ENCODE measurements at places on chromosomes 3 and 15.

DNA sequence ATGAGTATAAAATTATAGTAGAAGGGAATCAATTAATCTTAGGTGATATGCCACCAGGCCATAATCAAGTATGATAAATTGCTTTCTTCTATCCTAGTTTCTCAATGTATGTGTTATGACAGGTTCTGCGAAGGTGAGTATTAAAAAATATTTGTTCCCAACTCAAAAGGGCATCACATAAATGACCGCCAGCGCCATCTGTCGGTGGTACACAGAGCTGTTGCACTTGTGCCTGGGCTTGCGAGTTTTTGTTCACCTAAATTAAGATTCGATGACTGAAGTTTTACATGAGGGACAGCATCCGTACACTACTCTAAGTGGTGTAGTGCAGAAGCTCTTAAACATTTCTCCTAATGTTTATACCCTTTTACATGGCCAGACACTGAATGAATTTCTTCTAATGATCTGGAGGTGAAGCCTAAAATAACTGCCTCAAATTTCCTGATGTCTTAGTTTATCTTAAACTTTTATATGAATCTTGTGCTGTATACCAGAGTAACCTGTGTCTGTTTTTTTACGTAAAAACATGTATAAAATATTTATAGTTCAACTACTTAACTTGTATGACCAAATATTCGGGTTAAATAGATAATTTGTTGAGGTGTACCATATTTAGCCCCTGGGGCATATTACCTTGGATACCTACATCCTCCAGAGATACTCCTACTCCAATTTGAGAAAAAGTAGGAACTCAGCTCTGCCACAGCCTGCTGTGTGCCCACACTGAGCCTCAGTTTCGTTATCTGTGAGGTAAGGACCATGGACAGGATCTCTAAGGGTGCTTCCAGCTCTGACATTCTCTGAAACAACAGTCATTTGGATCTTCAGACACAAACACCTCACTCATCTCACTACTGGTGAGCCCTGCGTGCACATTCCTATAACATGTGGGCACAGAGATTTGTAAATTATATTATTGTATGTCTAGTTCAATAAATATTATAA, 365.6 kb downstream of the MAGI1 start:
- DNase-seq = no peak

GRCh38 chr3:72223116-72223515, 438.2 kb upstream of the PROK2 start:
- DNase-seq = no peak

- peak; percentile 7 for DNase-seq
These were observed 41.2 kb downstream of the PTPN23 start for GRCh38 chr3:47421741-47422649.

- no peak for DNase-seq
These were observed 14.2 kb upstream of the SPATA12 start for GRCh38 chr3:57046101-57046765.

DNA sequence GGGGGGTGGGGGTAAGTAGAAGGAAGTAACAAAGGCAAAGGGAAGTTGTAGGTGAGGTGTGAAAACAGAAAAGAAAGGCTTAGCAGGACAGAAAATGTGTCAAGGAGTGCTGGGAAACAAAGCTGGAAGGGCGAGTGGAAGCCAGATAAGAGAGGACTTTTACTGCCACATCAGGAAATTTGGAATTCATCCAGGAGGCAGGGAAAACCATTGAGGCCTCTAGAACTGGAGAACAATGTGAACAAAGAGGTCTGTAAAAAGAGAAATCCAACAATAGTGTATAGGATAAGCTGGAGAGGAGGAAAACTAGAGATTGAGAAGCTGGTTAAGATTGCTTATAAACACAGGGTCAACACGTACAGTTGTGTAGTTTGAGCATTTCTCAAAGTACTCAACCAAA, 116.6 kb downstream of the NTRK3 start:
- DNase-seq = no peak

DNA sequence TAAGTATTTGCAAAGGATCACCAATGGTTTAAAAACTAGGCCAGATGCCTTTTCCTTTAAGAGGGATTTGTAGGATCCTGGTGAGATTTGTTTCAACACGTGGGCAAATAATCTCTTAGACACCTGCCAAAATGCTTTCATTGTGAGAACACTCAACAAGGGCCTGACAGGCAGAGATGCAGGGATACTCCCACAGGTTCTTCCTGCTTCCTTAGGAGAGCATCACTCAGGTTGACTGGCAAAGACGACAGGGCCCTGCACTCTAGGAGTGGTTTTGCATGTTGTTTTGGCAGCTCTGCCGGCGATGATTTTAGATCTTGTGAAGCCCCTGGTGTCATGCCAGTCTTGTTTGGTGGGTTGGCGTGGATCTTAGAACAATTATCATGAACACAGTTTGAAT, 184.5 kb downstream of the NR1D2 start:
- no peak for DNase-seq

- DNase-seq = peak; percentile 22
These were observed 66.8 kb downstream of the FLNB start for GRCh38 chr3:58074997-58075396.

DNA sequence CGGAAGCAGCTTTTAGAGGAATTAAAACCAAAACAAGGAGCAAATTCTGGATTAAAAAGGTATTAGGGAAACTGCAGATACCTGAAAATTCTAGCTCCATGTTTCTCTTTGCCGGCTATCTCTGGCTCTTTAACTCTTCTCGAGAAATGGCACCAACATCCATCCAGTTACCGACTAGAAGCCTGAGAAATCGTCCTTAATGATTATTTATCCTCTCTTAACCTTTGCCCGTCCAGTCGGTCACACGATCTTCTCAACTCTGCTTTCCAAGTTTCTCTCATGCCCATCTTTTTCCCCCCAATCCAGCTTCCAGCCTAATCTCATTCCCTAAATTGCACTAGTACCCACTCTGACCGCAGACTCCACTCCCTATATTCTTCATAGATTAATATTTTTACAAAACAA, 596 bp upstream of the SGO1 start:
- no peak for DNase-seq

- no peak for DNase-seq
These were observed 24.9 kb downstream of the NXPE3 start for GRCh38 chr3:101803939-101804338.

- DNase-seq = no peak
These were observed 11.3 kb downstream of the RAB8B start for GRCh38 chr15:63200464-63201249.

- no peak for DNase-seq
These were observed 334.0 kb upstream of the MCTP2 start for GRCh38 chr15:93897377-93897776.

GRCh38 chr15:69132977-69133861, 27.2 kb upstream of the GLCE start:
- no peak for DNase-seq

- no peak for DNase-seq
These were observed 112.6 kb upstream of the KBTBD8 start for GRCh38 chr3:66885326-66886000.

- no peak for DNase-seq
These were observed 61.7 kb upstream of the AKAP13 start for GRCh38 chr15:85318732-85319076.

DNA sequence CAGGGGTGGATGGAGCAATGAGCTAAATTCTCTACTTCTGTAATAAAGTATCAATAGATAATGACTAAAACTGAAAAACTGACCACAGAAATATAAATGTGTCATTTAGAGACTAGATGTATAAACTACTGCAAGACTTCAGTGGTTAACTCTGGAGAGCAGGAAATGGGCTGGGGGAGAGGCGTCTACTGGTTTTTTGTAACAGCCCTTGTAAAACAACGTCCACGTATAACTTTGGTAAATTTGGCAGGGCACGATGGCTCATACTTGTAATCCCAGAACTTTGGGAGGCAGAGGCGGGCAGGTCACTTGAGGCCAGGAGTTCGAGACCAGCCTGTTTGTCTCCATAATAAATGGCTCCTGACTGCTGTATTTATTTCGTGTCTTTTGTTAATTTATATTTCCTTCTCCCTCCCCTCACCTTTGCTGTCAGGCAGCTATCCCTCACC, 12.5 kb downstream of the RAB27A start:
- peak; percentile 77 for DNase-seq

- DNase-seq = no peak
These were observed 23.9 kb upstream of the CDCP1 start for GRCh38 chr3:45170096-45170495.

GRCh38 chr3:173399044-173399443, 1.5 kb downstream of the NLGN1 start:
- no peak for DNase-seq

DNA sequence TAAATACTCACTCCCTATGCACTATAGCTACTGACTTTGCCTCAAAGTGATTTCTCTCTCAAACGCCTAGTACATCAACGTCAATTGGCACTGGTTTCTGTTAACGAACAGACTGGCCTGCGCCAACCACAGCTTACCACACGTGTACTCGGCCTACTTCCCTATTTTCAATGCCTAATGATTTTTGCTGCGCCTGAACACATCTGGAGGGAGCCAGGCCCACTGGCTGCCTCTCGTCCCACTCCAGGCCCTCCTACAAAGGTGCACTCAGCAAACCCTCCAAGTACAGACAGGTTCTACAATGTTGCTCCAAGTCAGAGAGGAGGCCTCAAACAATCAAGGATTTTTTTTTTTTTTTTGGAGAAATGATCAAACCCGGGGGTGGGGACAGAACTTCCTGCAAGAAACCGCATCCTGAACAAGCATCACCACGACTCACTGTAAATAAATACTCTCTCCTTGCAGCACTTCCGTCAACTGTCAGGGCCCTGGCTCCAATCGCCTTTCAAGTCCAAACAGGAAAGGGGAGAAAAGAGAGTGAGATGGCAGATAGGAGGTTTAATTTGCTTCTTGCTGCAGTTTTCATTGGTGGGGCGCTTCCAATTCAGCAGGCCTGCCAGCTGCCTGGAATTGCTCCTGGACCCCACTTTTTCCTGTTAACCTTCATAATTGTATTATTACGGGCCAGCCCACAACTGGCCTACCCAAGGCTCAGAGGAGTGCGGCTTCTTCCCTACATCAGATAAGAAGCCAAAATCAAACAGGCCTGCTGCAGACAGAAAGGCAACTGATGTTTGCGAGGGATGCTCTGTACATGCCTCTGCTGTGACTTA, 139.3 kb downstream of the FOXP1 start:
- DNase-seq = peak; percentile 85

DNA sequence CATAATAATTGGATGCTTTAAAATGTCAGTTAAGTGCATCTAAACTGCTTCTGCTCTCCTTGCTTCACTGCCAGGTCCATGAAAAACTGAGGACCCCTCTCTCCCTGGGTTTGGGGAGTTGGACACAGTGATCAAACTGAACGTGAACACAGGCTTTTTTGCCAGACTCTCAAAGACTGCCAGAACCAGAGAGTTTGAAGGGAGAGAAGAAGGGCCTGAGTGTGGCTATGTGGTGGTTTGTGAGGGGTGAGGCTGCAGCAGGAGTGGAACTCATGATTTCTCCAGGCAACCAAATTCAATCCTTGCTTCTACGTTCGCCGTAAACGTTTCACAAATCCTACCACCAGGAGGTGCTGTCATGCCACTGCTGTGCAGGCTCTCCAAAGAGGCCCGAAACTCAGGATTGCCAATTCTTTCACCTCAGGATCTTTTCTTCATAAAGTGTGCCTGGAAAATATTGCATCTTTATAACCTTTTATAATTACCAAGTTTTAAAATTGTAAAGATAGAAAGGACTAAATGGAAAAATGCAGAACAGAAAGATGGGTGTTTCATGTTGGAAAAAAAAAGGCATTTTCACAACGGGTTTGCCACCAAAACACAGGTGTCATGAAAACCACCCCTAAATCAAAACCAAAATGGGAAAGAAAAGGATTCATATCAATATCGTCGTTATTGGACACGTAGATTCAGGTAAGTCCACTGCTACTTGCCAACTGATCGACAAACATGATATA, 19.7 kb downstream of the TM4SF4 start:
- peak; percentile 34 for DNase-seq

Measured in CD4-positive, alpha-beta T cell treated with Interferon alpha-2 for 1 hour (primary cell).